ENCODE measurements at places on chromosomes 3 and 15.

- no peak for DNase-seq
These were observed 487.5 kb upstream of the KCNMB2 start for GRCh38 chr3:178048768-178049167.

GRCh38 chr3:124960105-124960504 is 25.6 kb upstream of the MUC13 start:
- no peak for DNase-seq

- DNase-seq: no peak
These were observed 15.8 kb downstream of the ISG20 start for GRCh38 chr15:88654430-88655102.

GRCh38 chr15:69656271-69657030 is 203.8 kb downstream of the RPLP1 start:
- no peak for DNase-seq

DNA sequence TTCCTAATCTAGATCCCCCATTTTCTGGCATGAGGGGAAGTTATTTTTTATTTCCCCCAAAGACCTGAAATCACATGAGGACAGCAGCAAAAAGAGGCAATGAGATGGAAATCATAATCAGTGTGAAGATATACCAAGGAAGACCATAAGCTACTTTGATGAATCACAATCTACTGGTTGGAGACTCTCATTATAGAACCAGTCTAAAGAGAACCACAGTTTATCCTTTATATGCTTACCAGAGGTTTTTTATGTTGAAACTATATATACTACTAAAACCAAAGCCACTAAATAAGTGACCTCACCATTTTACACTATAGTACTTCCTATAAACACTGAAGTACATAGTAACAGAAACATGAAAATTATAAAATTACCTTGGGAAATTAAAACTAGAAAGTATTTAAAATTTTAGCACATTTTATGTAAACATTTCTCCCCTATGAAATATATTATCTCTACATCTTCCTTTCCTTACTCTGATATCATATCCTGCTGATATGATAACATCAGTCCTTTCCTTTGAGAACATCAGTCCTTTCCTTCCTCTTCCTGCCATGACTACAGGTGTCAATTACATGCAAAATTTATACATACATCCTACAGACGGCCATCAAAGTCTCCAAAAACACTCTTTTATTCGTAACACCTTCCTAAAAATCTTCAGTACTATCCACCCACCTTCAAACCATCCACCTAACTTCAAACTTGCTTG is 71.8 kb downstream of the PHC3 start:
- DNase-seq: no peak

GRCh38 chr3:71131375-71132314 is 451.9 kb downstream of the FOXP1 start:
- no peak for DNase-seq

- DNase-seq: no peak
These were observed 216.1 kb downstream of the NAALADL2 start for GRCh38 chr3:175075269-175075668.

- DNase-seq: no peak
These were observed 68.9 kb downstream of the RNF13 start for GRCh38 chr3:149881879-149882278.

GRCh38 chr3:138946663-138947494 is at the start of the genes FOXL2 and FOXL2NB:
FOXL2 (minus strand) TSS chr3:138947137; CDS start chr3:138946722, 415 bp downstream.
FOXL2NB (plus strand) TSS chr3:138947217; CDS start chr3:138947365, 148 bp downstream.
- DNase-seq: no peak

DNA sequence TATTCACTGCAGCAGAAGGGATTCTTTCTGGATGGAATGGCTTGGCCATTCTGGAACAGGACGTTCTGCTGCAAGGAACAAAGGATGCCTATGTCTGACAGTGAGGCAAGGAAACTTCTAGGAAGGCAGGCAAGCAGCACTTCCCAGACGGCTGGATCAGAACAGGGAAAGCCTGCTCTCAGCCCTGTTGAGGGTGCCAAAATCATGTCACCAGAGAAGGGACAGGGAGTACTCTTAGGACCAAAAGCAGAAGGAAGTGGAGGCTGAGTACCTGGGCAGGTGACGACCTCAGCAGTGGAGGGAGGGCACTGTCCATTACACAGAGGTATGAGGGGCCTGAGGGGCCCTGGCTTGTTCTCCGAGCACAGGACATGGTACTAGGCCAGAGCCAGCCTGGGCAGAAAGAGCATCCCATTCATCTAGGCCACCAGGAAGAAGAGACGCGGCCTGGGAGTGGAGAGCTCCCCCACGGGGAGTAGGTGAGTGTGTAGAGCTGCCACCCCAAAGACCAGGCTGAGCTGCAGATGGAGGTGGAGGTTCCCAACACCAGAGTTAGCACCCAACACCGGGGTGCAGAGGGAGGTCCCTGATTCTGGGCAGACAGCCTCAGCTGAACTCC is 9.6 kb downstream of the KLF15 start:
- no peak for DNase-seq

GRCh38 chr3:66553441-66554113 is 52.8 kb upstream of the LRIG1 start:
- DNase-seq: no peak

DNA sequence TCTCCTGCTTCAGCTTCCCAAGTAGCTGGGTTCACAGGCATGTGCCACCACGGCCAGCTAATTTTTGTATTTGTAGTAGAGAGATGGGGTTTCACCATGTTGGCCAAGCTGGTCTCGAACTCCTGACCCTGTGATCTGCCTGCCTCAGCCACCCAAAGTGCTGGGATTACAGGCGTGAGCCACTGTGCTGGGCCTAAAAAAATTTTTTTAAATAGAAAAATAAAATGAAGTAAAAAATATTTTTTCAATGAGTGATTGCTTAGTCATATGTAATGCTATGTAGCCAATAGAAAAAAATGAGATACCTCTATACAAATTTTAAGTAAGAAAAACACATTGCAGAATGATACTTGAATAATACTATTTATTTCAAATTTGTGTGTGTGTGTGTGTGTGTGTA is 27.9 kb upstream of the SLC30A4 start:
- DNase-seq: no peak

DNA sequence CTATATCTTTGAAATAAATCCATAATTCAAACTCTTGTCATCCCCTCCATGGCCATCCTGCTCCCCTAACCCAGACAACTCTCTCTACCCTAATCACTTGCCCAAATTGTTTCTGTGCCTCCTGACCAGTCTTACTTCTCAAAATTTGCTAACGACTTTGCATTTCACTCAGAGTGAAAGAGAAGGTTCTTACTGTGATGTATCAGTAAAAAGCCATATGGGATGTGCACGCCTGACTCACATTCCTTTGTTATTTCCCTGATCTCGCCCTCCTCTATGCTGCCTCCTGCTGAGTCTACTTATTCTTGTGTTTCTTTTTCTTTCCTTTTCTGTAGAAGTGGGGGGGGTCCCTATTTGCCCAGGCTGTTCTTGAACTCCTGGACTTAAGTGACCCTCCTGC is 487.2 kb upstream of the FRG2C start:
- DNase-seq: no peak

GRCh38 chr3:191068946-191069813 is 129.9 kb upstream of the OSTN start:
- DNase-seq: no peak

GRCh38 chr15:75720787-75721479 is 8.3 kb upstream of the CSPG4 start:
- DNase-seq: no peak

DNA sequence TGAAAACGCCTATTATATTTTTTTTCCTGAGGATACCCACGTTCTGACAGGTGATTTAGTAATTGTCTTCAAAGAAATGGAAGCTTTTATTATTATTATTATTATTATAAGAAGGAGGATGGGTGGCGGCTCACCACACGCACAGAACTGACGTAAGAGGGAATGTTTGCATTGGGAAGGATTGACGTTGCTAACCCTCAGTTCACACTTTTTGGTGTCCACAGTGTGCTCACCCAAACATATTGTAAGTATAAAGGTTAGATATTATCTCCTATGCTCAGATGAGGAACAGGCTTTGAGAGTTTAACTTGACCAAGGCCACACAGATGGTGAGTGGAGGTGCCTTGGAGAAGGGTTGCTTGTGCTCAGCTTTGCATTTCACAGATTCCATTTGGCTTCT is 533.5 kb upstream of the TBL1XR1 start:
- no peak for DNase-seq

- no peak for DNase-seq
These were observed 146.2 kb downstream of the KLF13 start for GRCh38 chr15:31472636-31473384.

DNA sequence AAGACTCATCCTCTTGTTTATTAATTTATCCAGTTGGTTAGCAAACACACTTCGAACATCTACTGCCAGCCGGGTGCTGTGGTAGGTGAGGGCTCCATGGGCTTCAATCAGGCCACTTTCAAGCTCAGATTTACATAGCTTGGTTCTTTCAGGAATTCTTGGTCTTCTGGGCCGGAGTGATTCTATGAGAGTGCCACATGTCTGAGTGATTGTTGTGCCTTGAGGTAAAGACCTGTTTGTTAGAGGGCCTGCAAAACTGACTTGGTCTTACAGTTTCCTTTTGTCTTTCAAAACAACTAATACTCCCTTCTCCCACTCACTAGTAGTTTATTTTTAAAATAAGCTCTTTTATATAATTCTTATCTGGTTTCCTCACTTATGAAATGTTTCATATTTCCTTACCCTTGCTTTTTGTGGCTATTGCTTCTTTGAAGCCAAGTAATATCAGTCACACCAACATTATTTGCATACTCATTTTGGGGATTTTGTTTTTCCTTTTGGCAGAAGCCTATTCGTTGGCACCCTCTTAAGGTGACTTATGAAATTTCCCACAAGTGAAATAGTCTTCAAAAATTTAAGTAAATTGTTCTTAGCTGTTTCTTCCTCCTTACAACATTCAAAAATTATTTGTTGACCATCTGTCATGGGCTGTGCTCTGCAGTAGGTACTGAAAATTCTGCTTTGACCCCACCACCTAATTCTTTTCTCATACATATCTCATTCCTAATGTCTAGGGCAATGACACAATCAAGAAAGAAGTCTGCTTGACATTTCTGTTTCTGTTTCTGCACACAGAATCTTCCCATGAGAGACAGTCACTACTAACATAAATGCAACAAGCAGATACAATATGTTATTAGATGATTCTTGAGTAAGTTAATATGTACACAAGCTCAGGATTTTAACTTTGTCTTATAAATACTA is 120.2 kb downstream of the LRRC28 start:
- no peak for DNase-seq

DNA sequence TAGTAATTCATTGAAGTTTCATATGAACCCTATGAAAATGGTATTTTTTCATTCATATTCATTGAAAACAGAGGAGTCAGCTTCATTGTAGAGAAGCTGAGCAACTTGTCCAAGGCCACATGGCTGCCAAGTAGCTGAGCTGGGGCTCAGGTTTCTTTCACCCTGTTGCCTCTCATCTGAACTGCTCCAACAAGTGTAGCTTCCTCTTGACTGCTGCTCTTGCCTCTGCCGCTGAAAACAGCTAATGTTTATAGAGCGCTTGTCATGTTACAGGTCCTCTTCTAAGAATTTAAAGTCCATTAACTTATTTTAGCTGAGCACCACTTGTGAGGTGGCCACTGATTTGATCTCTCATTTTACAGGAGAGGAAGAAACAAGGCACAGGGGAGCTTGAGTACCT is 81.1 kb downstream of the PDCD6IP start:
- no peak for DNase-seq

Measured in stimulated activated CD4-positive, alpha-beta T cell treated with anti-CD3 and anti-CD28 coated beads, Interleukin-15, amount 100 ng/mL, for 1 hour (primary cell).